ENCODE measurements at places on chromosomes 5 and 9. TPM values are rescaled to one million over a fixed set of nuclear protein-coding genes. Genes with fewer than 3 reads are reported as not detected.

DNA sequence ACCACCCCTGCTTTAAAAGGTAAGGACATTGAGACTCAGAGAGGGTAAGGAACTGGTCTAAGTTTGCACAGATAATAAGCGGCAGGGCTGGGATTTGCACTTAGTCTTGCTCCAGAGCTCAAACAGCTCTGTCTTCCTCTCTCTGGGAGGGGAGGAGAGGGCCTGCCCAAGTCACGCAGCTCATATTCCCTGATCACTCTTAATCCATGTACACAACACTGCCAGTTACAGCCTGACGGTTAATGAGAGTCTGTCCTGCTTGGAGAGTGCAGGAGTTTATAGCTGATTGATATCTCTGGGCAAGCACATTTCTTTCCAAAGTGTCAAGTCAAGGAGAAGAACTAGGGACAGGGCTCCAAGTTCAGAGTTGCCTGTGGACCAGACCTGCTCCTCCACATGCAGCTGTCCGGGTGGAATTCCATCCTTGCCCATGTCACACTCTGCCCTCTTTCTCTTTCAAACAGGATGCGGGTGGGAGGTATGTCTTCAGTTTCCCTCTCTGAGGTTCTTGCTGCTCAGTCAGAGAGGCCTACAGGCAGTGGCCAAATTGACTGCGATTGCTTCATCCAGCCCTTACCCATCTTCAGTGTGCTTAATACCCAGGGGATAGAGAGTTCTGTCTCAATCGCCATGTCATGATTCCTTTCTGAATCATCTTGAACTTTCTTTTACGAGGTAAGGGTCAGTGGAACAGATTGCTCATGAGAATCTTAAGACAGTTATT, 54.5 kb downstream of the GALNT12 start:
- no peak overlapping the region for H3K4me3 ChIP-seq
- no peak overlapping the region for H3K27ac ChIP-seq
- no peaks in the 10 kb centered on the region for H3K27me3 ChIP-seq
- H3K36me3 ChIP-seq, result no peaks in the 10 kb centered on the region
- DNase-seq, result no peak

- H3K27ac ChIP-seq, result no peak overlapping the region
- DNase-seq, result no peak
- H3K4me1 ChIP-seq, result no peaks in the 10 kb centered on the region
- no peaks in the 10 kb centered on the region for H3K36me3 ChIP-seq
- H3K27me3 ChIP-seq, result no peaks in the 10 kb centered on the region
Observed at GRCh38 chr9:114757984-114758383, 47.9 kb downstream of the TNFSF15 start.

GRCh38 chr9:4615251-4615650, 46.8 kb upstream of the PLPP6 start:
- no peak overlapping the region for H3K4me3 ChIP-seq
- no peaks in the 10 kb centered on the region for H3K4me1 ChIP-seq
- H3K27ac ChIP-seq, result no peak overlapping the region
- H3K36me3 ChIP-seq, result no peaks in the 10 kb centered on the region

DNA sequence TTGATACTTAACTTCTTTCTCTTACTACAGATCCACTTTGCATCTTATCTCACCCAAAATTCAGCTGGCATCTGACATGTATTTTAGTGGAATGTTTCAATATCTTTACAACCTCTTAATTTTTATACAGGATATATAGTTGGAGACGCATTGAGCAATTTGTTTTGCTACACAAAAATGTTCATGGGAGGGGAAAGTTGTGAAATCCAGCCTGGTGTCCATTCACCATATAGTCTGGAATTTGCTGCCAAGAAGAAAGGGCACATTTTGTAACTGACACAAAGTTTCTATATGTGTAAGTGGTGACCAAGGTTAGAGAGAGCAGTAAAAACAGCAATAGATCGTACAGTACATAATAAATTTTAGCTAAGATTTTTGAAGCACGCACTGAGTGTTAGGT, 14.0 kb upstream of the CHD1 start:
- no peaks in the 10 kb centered on the region for H3K36me3 ChIP-seq
- H3K27ac ChIP-seq, result no peak overlapping the region
- DNase-seq, result no peak
- no peak overlapping the region for H3K4me3 ChIP-seq
- peaks cover 36% of the 10 kb centered on the region for H3K4me1 ChIP-seq

GRCh38 chr5:40333459-40334241, 346.1 kb upstream of the PTGER4 start:
- no peaks in the 10 kb centered on the region for H3K4me1 ChIP-seq
- no peaks in the 10 kb centered on the region for H3K27me3 ChIP-seq
- DNase-seq, result no peak
- H3K36me3 ChIP-seq, result no peaks in the 10 kb centered on the region

Gene SMIM27
- total RNA-seq, result 6.9 TPM

- DNase-seq, result no peak
- no peaks in the 10 kb centered on the region for H3K36me3 ChIP-seq
- H3K27me3 ChIP-seq, result no peaks in the 10 kb centered on the region
- no peak overlapping the region for H3K27ac ChIP-seq
- no peak overlapping the region for H3K4me3 ChIP-seq
- no peaks in the 10 kb centered on the region for H3K4me1 ChIP-seq
Observed at GRCh38 chr5:22621084-22621483, 232.1 kb downstream of the CDH12 start.

Gene PTPN3
- 1.3 TPM for total RNA-seq

DNA sequence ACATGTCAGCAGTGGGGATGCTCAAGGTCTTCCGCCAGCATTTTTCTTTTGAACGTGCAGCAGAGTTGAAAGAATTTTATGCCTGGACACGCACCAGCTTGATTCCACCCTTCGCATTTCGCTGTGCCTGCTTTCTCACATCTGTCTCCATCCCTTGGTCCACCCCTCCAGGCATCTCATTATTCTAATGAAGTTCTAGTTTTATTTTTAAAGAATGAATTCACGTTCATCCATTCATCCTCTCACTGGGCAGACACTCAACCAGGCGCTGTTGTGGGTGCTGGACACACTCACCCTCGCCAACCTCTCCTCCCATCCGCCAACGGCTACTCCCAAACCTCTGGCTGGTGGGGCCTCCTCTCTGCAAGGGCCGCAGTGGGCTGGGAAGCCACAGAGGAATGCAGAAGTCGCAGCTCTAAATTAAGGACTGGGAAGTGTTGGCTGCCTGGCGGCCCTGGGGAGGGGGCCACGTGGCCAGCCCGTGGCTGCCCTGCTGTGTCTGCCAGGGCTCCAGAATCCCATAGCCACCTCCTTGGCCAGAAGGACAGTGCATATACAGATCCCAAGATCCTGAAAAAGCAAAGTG, 6.7 kb downstream of the SUSD3 start:
- no peaks in the 10 kb centered on the region for H3K27me3 ChIP-seq
- no peak for DNase-seq
- H3K27ac ChIP-seq, result no peak overlapping the region
- H3K4me1 ChIP-seq, result peaks cover 9% of the 10 kb centered on the region
- H3K36me3 ChIP-seq, result no peaks in the 10 kb centered on the region

Gene SVEP1
- total RNA-seq, result 53.8 TPM

GRCh38 chr5:133932441-133933168, 35.8 kb downstream of the C5orf15 start:
- H3K27ac ChIP-seq, result no peak overlapping the region
- H3K36me3 ChIP-seq, result no peaks in the 10 kb centered on the region
- peaks cover 3% of the 10 kb centered on the region for H3K4me1 ChIP-seq
- no peaks in the 10 kb centered on the region for H3K27me3 ChIP-seq
- no peak for DNase-seq
- H3K4me3 ChIP-seq, result no peak overlapping the region

DNA sequence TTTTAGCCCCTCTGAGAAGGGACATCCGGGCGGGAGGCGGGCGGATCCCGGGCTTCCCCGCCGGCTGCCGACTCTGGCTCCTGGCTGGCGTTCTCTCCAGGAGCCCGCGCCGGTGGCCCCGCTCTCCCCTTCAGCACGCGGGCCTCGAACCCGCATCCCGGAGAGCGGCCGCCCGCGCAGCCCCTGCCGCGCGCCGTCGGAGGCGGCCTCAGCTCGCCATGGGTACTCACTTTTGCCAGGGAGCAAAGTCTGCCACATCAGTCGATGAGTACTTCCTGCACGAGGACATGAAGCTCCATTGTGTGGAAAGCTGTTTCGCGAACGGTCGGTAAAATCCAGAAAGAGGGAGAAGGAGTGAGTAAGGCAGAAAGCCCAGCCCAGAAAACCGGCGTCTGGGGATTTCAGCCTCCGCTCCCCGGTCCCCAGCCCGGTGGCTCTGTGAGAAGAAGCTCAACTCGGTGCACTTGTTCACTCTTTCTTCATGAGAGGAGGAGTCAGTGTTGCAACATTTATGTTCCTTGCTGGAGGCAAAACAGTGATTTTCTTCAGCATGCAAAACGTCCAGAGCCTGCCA, at the start of gene PRLR:
Gene PRLR, minus strand, starts transcription at position 450 of the 574 bp plus-strand sequence. CDS start 140,867 bp downstream, outside the sequence.
- peak within 1 kb of the TSS; percentile 52 for H3K27ac ChIP-seq
- no peaks in the 10 kb centered on the region for H3K36me3 ChIP-seq
- H3K27me3 ChIP-seq, result no peaks in the 10 kb centered on the region
- H3K4me3 ChIP-seq, result peak within 1 kb of the TSS; percentile 65
- no peak for DNase-seq

GRCh38 chr9:76067696-76068095, 177.2 kb downstream of the PCSK5 start:
- no peak for DNase-seq
- H3K4me3 ChIP-seq, result no peak overlapping the region
- H3K36me3 ChIP-seq, result no peaks in the 10 kb centered on the region
- no peak overlapping the region for H3K27ac ChIP-seq
- H3K27me3 ChIP-seq, result no peaks in the 10 kb centered on the region

DNA sequence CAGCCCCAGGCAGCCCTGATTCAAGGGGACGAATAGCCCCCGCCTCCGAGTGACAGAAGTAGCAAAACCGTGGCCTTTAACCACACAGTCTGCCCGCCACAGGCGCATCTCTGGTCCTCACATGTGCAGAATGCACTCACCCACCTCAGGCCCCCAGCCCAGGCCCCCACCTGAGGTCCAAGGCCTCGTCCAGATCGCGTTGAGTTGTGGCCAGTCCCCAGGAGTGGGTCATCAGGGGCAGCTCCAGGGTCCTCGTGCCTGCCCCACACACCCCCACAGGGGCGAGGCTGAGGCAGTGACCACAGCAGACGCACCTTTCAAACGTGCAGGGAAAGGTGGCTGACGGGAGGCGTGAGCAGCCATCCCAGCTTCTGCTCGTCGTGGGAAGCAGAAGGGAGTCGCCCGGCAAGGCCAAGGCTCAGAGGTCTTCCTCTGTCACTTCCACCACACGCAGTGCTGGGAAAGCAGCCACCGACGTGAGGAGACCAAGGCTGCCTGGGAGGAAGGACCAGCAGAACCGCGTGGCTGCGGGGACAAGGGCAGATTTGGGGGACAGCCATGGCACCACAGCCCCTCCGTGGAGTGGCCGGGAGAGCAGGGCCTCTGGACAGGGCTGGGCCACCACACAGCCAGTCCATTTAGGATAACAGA, 77.8 kb upstream of the OTULINL start:
- no peaks in the 10 kb centered on the region for H3K4me1 ChIP-seq
- no peaks in the 10 kb centered on the region for H3K36me3 ChIP-seq
- no peaks in the 10 kb centered on the region for H3K27me3 ChIP-seq
- H3K4me3 ChIP-seq, result no peak overlapping the region
- no peak for DNase-seq

DNA sequence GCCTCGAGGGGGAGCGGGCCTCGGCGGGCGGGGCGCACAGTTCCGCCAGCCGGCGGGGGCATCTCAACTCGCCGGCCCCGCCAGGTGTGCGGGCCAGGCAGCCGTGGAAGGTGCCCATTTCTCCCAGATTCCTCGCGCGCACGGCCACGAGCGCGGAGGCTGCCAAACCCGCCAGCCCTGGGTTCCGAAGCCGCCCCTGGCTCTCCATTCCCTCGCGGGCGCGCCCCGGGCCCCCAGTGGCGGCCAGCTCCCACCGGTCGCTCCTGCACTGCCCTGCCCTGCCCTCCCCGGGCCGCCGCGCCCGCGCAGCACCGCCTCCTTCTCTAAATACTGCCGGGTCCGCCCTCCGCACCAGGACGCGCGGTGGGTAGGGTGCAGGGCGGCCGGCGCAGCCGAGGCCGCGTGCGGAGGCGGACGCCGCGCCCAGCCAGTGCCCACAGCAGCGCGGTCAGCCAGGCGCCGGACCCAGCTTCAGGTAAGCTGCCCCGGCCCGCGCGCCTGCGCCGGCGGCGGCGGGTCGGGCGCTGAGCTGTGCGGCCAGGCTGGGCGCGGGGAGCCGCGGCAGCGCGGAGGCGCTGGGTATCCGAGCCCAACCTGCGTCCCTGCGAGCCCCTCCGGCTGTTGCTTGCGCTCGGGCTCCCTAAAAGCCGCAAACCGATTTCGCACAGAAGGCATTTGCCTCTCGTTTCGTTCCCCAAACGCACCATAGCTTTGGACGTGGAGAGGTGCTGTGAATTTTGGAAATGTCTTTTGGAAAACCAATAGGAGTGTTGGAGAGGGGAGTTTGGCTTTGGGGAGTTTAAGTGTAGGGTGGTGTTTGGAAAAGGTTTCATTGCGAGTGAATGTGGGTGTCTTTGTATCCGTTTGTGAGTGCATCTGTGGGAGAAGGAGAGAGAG, at the start of gene TMEM171:
Gene TMEM171, plus strand, starts transcription at position 354 of the 897 bp plus-strand sequence. CDS start 2,799 bp downstream, outside the sequence.
- peak within 1 kb of the TSS; percentile 82 for H3K27ac ChIP-seq
- peak within 1 kb of the TSS; percentile 37 for H3K4me3 ChIP-seq
- no peaks in the 10 kb centered on the region for H3K36me3 ChIP-seq

DNA sequence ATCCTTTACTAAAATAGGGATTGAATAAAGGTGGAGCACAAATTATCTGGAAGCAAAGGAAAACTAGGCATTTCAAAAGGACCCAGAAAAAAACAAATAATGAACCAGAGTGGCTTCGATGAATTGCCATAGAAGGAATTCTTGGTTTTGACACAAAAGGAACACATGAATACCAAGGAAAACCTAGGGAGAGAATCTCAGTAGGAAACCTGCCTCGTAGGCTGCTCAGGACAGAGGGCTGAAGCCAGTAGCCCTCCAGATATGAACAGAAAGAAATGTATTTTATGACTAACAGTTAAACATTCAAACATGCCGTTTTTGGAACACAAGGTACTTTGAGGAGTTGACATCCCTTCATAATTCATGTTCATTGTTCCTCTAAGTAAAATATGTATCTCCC, 245.5 kb downstream of the SLF1 start:
- no peak overlapping the region for H3K4me3 ChIP-seq
- H3K27ac ChIP-seq, result no peak overlapping the region
- H3K27me3 ChIP-seq, result no peaks in the 10 kb centered on the region

DNA sequence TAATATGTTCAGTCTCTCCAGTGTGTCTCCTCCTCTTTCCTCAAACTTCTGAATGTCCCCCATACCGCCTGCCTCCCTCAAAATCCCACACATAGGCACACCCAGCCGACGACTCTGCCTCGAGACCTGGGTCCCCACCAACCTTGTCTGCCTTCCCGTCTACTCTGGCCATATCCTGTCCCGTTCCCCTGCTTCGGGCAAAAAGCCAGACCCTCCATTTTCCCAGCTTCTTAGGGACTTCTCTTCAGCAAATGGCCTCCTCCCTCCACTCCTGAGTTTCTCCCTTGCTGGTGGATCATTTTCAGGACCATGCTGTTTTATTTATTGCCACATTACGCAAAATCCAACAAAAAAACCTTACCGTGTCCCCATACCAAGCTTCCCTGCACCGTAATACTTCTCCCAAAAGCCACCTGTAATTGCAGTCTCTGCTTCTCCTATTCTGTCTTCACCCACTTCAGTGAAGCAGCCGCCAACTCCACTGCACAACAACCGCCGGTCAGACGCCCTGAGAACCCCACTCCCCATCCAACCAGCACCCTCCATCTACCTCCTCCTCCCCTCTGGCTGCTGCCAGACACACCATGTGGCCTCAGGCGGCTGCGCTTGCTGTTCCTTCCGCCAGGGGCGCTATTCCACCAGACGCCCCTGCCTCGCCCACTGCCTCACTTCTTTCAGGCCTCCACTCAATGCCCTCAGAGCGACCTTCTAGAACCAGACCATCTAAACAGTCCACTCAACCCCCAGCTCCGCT, 117.0 kb downstream of the TRPM6 start:
- H3K27ac ChIP-seq, result no peak overlapping the region
- H3K36me3 ChIP-seq, result no peaks in the 10 kb centered on the region
- DNase-seq, result no peak
- no peaks in the 10 kb centered on the region for H3K4me1 ChIP-seq

Gene LVRN
- 15.9 TPM for total RNA-seq

Data from tibial nerve (tissue), 4 donors.